ENCODE measurements at places on chromosomes 13 and 19. TPM values are rescaled to one million over a fixed set of nuclear protein-coding genes. Genes with fewer than 3 reads are reported as not detected.

The BRME1 gene
- 0.34 TPM for total RNA-seq

The SIGLEC8 gene
- 0.49 TPM for total RNA-seq

The FGF21 gene
- total RNA-seq, result not detected

The KL gene
- 1.4 TPM for total RNA-seq

The ZNF560 gene
- total RNA-seq, result not detected

The EMP3 gene
- total RNA-seq, result 14.3 TPM
